ENCODE measurements at places on chromosomes 12 and 14.

DNA sequence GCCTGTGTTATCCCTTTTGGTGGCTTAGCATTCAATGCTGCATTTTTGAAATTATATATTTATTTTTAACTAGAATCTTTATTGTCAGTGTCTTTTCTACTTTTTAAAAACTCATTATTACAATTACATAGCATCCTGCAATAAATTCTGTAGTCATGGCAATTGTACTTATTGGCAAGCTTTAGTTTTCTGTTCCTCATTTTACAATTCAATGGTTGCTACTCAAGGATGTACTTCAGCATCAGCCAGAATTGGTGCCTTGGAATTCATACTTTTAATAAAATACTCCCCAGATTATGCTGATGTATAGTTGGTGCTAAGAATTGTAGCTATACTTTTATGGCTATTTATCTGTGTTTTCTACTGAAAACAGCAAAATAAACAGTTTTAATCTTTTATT is 1756.8 kb upstream of the SEL1L start:
- DNase-seq: no peak

DNA sequence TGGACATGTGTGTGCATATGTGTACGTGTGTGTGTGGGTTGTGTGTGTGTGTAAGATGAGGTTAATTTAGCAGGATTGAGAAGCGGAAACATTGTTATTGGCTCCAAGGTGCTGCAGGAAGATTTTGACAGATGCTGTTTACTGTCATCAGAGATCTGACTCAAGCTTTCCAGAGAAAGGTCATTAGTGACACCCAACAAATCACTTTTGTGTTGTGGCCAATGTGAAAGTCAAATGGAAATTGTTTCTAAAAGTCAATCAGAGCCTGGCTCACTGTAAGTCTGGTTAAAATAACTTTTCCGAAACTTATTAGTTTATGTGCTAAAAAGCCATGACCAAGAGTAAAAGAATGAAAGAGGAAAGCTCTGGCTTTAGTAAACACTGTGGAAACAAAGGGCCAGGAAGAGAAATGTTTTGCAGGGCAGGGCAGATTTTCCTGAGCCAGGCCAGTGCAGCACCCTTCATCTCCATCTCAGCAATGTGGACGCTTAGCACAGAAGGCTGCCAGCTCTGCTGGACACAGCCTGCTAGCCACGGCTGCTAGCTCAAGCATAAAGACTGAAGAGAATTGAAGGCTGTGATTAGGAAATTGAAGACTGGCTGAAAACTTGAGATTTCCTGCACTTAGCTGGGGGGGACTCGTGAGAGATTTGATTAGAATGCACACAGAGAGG is 235.8 kb downstream of the NEDD1 start:
- no peak for DNase-seq

- no peak for DNase-seq
Measured at GRCh38 chr12:1836854-1837421, 16.6 kb downstream of the LRTM2 start.

DNA sequence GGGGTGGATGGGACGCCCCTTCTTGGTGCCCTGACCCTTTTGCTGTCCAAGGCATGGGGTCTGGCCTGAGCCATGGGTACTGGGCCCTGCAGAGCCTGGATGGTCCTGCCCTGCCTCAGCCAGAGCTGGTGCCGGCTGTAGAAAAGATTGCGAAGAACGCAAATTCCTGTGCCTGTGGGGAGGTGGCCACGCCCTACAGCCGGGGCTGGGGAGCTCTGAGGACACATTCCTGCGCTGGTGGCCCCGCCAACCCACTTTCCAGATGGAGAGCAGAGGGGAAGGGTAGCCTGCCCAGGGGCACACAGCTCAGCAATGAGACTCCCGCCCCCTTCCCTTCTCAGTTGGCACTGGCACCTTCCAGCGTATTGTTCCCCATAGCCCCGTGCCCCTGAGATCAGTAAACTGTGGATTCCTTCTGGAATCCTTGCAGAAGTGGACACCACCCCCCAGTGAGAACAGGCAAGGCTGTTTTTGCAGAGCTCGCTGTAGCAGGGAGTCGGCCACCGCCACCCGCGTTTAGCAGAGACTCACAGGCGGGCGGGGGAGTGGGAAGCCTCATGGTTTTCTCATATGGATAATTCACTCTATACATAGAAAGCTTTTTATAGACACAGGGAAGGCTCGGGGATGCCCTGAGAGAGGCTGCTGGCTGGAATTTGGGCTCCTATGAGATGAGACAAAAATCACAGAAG is 8.6 kb downstream of the INF2 start:
- no peak for DNase-seq

DNA sequence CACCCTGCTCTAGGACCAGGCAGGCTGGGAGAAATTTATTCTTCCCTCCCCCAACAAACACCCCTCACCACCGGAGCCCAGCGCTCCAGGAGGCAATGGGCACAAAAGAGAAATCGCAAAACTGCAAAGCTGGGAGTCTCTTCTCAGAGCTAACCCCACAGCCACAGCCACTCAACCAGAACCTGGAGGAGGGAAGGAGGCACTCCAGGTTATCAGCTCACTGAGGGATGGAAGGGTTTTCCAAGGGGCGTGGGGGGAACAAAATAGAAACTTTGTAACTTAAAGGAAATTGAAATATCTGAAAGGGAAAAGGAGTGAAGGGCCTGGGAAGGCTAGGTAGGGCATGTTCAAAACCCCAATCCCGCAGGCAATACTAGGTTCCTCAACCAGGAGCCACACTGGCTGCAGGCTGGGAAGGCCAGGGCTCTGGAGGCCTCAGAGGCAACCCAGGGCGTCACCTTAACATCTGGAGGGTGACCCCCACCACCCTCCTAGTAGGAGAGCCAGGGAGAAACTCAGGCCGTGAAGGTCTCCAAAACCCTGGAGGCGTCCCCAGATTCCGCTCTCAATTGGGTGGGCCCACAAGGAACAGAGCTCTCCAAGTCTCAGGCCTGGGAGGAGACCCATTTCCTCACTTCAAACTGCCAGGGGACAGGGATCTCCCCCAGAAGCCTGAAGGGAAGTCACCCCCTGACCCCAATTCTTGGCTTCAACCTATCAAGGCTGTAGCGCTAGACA is 3.2 kb downstream of the KDM2B start:
- no peak for DNase-seq

- DNase-seq: no peak
Measured at GRCh38 chr12:39105111-39105510, 199.7 kb upstream of the CPNE8 start.

GRCh38 chr14:39704594-39704993 is 272.4 kb upstream of the FBXO33 start:
- DNase-seq: no peak

DNA sequence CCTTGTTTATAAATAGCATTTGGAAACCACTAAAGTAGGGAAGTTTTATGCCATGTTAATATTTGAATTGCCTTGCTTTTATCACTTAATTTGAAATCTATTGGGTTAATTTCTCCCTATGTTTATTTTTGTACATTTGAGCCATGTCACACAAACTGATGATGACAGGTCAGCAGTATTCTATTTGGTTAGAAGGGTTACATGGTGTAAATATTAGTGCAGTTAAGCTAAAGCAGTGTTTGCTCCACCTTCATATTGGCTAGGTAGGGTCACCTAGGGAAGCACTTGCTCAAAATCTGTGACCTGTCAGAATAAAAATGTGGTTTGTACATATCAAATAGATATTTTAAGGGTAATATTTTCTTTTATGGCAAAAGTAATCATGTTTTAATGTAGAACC is 4.4 kb downstream of the RAN start:
- no peak for DNase-seq

GRCh38 chr14:57486767-57487379 is 6.8 kb downstream of the CCDC198 start:
- no peak for DNase-seq
